Astrocyte of the hippocampus (primary cell): ENCODE measurements at places on chromosomes 2 and 18.

- no peak for DNase-seq
Observed at GRCh38 chr2:108228537-108228936, 11.2 kb upstream of the SULT1C3 start.

DNA sequence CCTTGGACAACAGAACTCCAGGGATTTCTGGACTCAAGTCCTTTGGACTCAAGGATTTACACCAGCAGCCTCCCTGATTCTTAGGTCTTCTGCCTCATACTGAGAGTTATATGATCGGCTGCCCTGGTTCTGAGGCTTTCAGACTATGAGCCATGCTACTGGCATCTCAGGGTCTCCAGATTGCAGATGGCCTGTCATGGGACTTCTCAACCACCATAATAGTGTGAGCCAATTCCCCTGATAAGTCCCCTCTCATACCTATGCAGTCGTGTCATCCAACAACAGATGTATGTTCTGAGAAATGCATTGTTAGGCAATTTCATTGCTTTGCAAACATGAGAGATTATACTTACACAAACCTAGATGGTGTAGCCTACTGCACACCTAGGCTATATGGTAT is 61.4 kb upstream of the MSTN start:
- peak; percentile 22 for DNase-seq

GRCh38 chr18:74149878-74150277 is 1.6 kb downstream of the TIMM21 start:
- no peak for DNase-seq

DNA sequence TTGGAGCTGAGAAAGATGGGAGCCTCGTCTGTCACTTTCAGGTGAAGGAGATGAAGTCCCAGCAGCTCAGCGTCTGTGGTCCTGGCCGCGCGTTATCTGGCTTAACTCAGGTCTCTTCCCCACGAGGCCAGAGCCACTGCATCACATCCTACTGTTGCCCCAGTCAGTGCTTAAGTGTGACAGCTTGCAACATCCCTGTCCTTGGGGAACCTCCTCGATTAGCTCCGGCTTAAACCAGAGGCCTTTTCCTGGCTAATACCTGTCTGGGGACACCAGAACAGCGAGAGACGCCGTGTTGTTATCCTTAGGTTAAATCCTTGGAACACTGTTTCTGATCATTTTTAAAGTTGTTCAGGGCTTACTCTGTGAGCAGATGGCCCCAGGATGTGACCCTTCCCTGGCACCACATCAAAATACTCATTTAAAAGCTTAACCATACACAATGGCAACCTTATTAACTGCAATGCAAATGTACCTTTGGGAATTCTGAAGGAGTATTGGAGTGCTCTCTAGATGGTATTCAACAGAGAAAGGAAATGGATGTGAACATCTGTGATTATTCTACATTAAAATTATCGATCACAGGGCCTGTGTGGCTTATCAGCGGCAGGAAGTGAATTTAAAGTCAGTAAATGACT is 61.2 kb upstream of the SPP2 start:
- DNase-seq: no peak

DNA sequence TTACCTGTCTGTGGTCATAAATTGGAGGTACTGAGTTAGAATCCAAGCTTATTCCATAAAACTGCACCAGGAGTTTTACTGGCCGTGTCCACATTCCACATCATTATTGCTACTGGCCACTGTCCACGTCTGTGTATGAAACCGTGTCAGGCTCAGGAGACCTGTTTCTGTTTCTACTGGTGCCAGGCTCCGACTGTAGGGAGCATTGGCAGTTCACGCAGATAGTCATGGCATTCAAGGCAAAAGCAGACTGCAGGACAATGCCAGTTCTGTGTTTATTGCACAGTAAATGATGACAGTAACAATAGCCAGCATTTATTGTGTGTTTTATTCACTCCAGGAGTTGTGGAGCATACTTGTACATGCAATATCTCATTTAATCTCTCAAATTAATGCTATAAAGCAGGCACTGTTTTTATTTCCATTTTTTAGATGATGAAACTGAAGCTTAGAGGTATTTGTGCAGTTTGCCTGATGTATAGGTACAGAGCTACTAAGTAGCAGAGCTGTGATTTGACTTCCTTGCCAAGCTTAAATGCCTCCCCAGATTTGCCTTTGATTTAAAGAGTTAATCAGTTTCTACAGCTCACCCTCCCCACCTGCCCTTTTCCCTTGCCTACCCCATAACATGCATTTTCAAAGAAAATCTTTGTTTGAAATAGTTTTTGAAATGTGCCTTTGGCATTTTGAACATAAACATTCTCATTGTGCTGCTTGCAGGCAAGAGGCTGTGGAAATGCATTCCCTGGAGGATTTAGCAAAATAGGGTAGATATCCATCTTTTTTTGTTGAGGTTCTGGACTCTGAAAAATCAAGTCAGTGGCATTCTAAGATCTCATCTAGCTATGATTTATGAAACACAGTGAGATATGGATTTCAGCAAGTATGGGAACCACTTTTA is 55.5 kb downstream of the MAP4K4 start:
- peak; percentile 66 for DNase-seq

DNA sequence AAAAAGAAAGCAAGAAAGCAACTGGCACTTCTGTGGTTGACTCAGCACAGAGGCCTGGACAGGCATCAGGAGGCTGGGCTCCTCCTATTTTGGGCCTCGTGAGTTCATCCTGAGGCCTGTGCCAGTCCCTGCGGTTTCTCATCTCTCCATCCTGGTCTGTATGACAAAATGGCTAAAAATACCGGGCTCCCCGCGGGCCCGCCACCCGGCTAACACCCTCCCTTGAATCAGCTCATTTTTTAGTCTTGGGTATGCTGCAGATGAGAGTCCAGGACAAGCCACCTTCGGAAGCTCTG is 62.3 kb upstream of the YWHAQ start:
- peak; percentile 65 for DNase-seq

- peak; percentile 30 for DNase-seq
Observed at GRCh38 chr18:26621161-26622026, 73.0 kb upstream of the KCTD1 start.

DNA sequence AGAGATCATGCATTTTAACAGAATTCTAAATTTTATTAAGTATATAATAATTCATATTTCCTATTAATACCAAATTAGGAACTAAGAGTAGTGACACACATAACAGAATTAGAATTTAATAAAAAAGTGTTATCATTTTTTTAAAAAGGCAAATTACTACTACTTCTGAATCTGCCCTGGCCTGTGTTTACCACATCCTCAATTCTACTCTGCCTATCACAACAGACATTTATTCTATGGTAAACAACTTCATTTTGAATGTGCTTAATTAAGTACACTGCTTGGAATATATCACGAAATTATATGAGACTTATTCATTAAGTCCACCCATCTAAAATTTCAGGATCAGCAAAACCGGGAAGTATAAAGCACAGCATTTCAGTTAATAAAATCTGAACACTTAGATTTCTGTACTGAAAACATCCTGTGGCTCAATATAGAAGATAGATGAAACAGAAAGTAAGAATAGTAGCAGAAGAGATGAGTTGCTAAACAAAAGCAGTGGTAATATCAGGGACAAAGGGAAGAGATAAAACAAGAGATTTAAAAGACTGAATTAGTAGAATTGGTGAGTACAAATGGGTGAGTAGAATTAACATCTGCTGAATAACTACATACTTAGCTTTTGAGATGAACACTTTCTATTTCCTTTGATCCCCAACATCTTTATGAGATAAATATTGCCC is 3.7 kb downstream of the SMC6 start:
- no peak for DNase-seq

DNA sequence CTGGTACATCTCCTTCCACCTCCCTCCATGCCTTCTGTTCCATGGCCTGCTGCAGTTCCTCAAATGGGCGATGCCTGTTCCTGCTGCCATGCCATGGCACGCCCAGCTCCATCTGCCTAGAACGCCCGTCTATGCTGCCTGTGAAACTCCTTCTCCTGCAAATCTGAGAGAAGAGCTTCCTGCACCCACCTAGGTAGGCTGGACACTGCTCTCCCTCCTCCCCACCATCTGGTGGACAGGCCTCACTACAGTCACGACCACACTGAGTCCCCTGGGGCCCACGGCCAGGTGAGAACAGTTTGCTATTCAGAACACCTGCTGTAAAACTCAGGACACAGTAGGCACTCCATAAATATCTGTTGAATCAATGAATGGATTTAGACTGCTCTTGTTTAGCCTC is 92.4 kb downstream of the LAMA1 start:
- no peak for DNase-seq

DNA sequence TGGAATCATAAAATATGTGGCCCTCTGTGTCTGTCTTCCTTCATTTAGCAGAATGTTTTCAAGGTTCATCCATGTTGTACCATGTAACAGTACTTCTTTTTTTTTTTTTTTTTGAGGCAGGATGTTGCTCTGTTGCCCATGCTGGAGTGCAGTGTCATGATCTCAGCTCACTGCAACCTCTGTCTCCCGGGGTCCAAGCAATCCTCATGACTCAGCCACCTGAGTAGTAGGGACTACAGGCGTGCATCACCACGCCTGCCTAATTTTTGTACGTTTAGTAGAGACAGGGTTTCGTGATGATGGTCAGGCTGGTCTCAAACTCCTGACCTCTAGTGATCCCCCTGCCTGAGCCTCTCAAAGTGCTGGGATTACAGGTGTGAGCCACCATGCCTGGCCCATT is 31.2 kb downstream of the RAB1A start:
- no peak for DNase-seq
